Occipital lobe (tissue), 3 donors: ENCODE measurements at places on chromosomes 3 and 15.

- DNase-seq, result no peak
Observed at GRCh38 chr15:73655724-73656123, 22.5 kb upstream of the NPTN start.

- DNase-seq, result no peak
Observed at GRCh38 chr3:163273694-163274093, 1777.1 kb downstream of the OTOL1 start.

- no peak for DNase-seq
Observed at GRCh38 chr3:16802389-16802788, 82.4 kb upstream of the PLCL2 start.

GRCh38 chr15:95937128-95937528, 393.4 kb upstream of the NR2F2 start:
- no peak for DNase-seq

DNA sequence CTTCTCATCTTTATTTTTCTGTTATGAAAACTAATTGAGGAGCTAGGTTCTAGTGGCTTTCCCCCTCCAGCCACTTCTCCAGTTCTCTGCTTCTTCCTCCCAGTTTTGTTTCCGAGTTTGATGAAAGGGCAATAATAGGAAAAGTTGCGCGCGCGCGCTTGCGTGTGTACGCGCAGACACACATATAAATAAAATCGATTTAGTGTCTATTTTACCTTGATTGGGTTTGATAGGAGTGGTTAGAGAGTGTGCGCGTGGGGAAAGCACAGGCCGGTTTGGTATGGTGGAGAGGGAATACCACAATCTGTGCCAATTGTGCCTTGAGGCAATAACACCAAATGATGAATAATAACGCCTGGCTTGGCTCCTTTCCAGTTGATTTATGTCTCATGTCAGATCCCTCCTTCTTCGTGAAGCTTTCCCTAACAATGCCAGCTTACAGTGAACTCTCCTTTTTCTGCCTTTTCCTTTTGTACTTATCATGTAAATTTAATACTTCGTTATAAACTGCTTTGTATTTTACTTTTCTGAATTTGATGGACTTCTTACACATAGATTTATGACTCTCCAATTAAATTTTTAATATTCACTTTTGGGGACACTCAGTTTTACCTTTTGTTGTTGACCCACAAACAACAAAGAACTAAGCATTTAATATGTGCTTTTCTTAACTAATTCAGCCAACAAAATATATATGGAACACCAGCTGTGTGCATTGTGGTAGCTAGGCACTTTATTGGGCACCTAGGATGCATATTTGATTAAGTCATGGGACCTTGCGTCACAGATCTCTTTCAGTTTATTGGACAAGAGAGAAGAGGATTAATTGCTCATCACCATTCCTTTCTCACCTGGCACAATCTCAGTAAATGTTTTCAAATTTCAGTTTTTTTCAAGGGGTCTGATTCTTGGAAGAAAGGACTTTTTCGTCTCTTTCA, 1.7 kb downstream of the TIPARP start:
- no peak for DNase-seq

- DNase-seq, result no peak
Observed at GRCh38 chr3:150603980-150604319, 829 bp downstream of the SELENOT start.

- DNase-seq, result no peak
Observed at GRCh38 chr3:130627882-130628281, 110.9 kb downstream of the COL6A6 start.

GRCh38 chr15:41581110-41581509, 22.1 kb downstream of the TYRO3 start:
- DNase-seq, result no peak

DNA sequence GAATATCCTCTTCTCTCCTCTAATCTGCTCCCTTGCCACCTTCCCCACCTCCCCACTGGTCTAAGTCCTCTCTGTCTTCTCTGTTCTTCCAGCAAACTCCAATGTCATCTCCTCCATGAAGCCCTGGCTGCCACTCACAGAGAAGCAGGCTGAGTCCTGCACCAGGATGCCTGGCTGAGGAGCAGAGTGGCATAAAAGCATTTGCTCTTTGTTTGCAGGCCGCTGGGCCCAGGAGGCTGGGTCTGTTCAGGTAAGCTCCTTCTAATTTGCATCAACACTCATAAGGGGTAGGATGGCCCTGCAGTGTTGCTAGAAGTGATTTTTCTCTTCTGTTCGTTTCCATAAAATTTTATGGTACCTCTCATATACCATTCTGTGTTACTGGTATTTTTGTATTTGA, 43.2 kb upstream of the KLHL25 start:
- no peak for DNase-seq

- no peak for DNase-seq
Observed at GRCh38 chr3:149336925-149337324, 3.5 kb upstream of the TM4SF18 start.

GRCh38 chr3:110815008-110815583, 256.5 kb upstream of the NECTIN3 start:
- no peak for DNase-seq
